ENCODE measurements at places on chromosomes 1 and 21.
A peak's percentile ranks its signal among the peaks of the same experiment; 100 is the strongest.

- DNase-seq, result no peak
These were observed 52.9 kb downstream of the ESRRG start for GRCh38 chr1:216670118-216670883.

GRCh38 chr1:85465786-85466134 lies 801 bp upstream of the DDAH1 start:
- no peak for DNase-seq

- DNase-seq, result peak; percentile 91
These were observed 99.9 kb upstream of the SOD1 start for GRCh38 chr21:31559368-31560119.

DNA sequence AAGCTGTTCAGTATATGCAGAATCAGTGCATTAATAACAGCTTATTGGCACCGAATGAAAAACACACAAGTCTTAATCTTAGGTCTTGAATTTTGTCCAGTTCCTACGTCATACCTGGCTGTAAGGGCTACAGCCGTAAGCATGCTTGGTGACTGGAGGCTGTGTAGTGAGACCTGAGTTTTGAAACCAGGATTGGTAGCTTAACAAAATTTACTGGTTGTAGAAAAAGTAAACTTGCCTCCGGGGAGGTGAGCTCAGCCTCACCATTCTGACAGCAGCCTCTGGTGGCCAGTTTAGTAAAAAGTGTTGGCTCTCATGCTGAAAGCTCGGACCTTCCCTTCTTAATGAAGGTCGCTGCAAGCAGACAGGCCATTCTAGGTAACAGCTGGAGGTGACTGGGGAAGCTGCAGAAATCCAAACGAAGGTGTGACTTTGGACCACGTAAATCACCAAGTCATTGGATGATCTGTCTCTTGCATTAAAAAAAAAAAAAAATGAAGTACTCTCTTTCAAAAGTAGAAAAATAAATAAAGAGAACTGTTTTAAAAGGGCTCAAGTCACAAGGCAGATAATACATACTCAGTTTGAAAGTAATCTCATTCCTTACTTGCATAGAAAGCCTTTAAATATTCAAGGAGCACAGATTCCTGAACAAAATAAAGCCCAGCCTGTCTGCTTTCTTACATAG lies 48.9 kb downstream of the HLCS start:
- no peak for DNase-seq

DNA sequence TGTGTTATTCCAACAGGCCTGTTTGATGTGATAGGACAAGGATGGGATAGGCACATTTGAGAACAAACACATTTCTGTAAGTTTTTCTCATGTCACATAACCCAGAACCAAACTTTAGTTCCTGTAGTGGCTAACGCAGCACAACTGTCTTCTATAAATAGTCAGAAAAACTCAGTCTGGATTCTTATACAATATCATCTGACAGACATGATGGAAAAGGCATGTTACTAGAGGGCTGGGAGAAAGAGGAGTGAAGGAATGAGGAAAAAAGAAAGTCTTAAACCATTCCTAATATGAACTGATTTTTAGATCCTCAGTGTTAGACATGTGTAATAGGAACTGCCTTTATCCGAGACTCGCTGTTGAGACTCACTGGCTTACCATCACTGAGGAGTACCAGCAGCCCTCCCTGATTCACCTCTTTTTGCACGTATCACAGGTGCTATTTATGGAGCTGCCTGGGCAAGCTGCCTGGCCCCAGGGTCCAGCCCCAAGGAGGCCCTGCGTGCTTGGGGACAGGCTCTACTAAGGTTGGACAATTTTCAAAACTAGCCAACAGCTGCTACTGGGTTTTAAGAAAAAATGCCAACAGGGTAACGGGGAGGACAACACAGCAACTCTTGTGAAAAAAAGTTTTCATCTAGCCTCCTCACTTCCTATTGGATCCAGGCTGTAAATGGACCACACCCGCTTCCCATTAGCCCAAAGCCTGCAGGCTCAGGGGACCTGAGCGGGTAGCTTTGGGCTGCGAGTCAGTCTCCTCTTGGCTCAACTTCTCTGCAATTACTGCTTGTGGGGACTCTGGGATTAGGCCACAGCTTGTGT lies 30.7 kb upstream of the SERBP1 start:
- no peak for DNase-seq

DNA sequence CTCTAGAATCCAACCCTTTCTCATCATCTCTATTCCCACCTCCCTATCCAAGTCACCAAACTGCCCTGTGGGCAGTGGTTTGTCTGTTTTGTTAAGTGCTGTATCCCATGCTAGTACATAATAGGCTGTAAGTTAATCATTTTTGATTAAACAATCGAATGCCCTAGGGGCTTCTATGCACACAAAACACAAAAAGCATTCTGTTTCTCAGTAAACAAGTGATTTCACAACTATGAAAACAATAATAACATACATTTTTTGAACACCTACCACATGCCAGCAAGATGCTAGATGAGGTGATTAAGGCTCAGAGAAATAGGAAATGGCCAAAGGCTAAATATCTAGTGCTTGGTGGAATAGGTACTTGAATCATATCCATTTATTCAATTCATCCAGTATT lies 5.0 kb upstream of the GUCA2B start:
- DNase-seq, result no peak

DNA sequence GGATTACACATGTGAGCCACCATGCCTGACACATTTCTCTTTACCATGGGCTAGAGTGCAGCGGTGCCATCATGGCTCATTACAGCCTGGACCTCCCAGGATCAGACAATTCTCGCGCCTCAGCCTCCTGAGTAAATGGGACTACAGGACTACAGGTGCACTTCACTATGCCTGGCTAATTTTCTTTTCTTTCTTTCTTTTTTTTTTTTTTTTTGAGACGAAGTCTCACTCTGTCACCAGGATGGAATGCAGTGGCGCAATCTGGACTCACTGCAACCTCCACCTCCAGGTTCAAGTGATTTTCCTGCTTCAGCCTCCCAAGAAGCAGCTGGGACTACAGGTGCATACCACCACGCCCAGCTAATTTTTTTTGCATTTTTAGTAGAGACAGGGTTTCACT lies 14.8 kb upstream of the KIF1B start:
- DNase-seq, result no peak

DNA sequence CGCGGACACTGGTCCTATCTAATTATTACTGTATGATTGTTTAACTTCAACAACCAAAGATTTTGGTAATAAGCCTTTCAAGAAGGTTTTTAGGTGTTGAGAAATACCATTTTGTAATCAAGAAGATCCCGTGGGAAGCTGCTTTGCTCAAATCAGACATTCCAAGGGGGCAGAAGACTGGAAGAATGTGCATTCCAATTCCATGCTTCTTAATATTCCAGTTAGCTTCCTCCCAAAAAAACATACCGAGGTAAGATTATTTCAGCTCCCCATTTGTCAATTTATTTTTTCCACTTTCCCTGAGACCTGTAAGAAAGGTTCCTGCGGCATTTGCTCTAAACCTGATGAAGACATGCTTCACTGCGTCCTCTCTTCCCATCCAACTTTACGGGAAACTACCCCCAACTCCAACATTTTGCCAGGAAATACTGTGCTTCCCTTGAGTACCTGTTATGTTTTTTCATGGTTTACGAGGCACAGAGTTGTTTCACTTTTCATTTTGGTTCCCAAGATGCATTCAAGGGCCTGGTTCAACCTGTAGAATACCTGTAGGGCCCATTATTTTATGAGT lies 4.1 kb downstream of the CNN3 start:
- no peak for DNase-seq

DNA sequence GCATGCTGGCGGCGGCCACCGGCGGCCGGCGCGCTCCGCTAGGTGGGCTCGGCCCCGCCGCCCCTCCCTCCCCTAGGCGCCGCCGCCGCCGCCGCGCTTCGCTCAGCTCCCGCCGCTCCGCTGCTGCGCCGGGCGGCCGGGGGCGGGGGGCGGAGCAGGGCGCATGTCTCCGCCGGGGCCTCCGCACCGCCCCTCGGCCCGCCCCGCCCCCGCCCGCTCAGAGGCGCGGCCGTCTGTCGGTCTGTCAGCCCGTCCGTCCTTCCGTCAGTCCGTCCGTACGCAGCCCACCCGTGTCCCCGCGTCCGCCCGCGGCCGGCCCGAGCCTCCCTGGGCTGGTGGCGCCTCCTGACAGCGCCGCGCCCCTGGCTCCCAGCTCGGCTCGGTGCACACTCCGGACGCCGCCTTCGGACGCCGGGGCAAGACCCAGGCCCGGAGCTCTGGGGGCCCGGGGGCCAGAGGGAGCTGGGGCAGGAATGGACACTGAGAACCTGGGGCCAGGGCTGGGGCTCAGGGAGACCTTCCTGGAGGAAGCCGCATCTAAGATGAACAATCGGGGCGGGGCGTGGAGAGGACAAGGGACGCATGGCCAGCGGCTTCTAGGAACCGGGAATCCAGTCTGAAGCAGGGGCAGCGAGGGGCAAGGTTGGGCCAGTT lies at the start of gene GPR153:
Gene GPR153, minus strand, starts transcription at position 138 of the 654 bp plus-strand sequence. CDS start 6,193 bp downstream, outside the sequence.
- peak; percentile 44 for DNase-seq

DNA sequence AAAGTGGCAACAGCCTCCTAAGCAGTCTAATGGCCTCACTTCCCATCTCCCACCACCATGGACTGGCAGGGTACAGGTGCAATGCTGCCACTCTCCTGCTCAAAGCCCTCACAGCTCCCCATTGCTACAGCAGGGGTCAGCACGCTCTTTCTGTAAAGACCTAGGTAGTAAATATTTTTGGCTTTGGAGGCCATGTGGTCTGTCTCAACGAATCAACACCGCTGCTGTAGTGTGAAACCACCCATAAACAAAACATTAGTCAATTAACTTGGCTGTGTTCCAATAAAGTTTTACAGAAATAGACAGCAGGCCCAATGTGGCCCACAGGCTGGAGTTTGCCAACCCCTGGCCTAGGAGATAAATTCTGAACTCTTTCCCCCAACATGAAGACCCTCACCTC lies 44.6 kb upstream of the TMEM125 start:
- DNase-seq, result no peak

GRCh38 chr1:156368157-156368658 lies 803 bp upstream of the RHBG start:
- no peak for DNase-seq

- DNase-seq, result no peak
These were observed 26.1 kb upstream of the FHAD1 start for GRCh38 chr1:15220825-15221431.

GRCh38 chr1:178411756-178412399 lies 84.9 kb downstream of the CLEC20A start:
- DNase-seq, result no peak

- DNase-seq, result no peak
These were observed 124.8 kb upstream of the GORAB start for GRCh38 chr1:170407138-170407537.

DNA sequence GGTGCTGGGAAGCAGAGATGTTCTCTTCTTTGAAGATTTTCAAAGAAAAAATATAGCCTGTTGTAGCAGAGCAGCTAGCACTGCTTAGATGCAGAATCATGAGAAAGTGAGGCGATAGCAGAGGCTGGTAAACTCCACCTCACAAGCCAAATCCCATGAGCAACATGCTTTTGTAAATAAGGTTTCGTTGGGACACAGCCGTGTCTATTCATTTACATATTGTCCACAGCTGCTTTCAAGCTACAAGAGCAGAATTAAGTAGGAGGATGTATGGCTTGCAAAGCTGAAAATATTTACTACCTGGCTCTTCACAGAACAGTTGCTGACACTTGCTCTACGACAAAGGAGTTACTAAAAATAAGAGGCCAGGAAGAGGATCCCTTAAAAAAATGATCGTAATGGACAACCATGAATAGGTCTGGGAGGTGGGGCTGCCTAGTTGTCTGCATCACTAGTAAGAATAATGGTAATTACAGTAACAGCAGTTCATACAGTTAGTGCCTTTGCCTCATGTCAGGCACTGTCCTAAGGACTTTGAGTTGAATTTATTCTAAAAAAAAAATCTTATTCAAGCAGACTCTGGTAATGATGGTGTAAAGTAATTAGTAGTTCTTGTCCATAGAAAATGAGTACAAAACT lies 622.0 kb downstream of the KIF26B start:
- no peak for DNase-seq

GRCh38 chr1:73627723-73628122 lies 570.3 kb downstream of the LRRIQ3 start:
- no peak for DNase-seq

- no peak for DNase-seq
These were observed 10.5 kb upstream of the SRP9 start for GRCh38 chr1:225766967-225767633.

DNA sequence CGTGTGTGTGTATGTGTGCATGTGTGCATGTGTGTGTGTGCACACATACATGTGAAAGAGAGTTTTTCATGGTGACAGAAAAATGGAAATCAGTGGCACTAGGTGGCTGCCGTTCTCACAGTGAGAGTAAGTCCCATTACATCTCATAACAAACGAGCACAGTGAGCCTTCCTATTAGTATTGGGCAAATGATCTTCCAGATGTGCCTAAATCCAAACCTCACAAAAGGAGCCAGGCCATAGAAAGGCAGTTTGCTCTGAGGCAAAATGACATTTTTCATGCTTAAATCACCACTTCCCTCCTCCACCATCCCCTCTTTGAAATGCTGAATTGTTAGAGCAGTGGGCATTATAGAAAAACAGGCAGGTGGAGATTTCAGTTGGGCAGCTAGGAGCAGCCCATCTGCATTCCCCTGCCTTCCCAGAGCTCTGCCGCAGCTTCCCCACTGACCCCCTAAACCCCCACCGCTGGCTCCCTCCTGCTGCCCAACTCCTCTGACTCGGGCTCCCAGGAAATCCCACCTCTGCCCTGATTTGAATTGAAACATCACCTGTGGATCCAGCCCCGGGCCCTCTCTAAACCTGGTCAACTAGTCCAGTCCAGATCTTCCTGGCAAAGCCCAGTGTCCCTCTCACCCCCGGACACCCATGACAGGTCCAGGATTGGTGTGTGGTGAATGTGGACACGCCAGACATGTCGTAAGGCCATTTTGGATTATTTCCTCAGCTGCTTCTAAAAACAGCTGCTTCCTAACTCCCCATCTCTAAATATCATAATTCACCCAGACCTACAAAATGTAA lies 190.5 kb downstream of the SEC16B start:
- DNase-seq, result no peak

- DNase-seq, result no peak
These were observed 38.1 kb upstream of the NBL1 start for GRCh38 chr1:19605967-19606366.

- no peak for DNase-seq
These were observed 71.0 kb downstream of the PGBD5 start for GRCh38 chr1:230355128-230355527.

Measured in stimulated activated CD4-positive, alpha-beta T cell treated with anti-CD3 and anti-CD28 coated beads, TNF-alpha, amount 100 ng/mL, for 4 hours (primary cell).